ENCODE measurements at places on chromosomes 4 and X. TPM values are rescaled to one million over a fixed set of nuclear protein-coding genes. Genes with fewer than 3 reads are reported as not detected.

DNA sequence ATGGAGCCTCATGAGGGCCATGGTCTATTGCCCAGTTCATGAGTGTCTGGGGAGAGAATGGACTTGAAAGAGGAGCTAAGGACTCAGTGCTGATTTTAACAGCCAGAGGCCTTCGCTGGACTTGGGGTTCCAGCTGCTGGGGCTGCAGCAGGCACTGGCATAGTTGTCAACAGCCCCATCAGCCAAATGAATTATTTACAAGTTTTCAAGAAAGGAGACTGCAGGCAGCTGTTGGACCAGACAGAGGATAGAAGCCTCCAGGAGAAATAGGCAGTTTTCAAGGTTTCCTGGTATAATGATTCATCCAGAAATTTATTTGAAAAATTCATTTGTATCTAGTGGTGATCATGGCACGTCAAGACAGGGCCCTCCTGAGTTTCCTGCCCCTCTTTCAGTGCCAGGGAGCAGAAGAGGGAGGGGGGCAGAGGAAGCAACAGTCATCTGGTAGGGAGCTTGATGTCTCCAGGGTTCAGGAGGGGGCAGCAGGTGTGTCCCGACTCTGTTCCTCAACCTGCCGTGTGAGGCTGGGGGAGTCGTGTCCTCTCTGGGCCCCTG lies 63.1 kb upstream of the GPR78 start:
- no peak for DNase-seq

DNA sequence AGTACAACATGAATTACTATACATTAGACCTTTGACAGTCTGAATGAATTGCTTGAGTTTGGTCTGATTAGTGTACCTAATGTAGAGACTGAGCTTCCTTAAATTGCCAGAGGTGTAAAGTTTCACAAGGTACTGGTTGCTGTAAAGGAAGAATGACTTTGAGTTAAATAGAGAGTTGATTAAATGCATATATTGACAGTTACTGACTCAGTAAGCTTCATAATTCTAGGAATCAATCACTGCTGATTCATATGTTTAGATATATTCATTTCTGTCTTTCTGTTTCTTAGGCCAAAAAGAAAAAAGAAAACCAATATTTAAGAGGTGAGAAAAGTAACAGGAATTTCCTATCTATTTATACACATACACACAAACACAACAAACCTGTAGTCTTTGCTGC lies 16.2 kb upstream of the ART3 start:
- DNase-seq: no peak

DNA sequence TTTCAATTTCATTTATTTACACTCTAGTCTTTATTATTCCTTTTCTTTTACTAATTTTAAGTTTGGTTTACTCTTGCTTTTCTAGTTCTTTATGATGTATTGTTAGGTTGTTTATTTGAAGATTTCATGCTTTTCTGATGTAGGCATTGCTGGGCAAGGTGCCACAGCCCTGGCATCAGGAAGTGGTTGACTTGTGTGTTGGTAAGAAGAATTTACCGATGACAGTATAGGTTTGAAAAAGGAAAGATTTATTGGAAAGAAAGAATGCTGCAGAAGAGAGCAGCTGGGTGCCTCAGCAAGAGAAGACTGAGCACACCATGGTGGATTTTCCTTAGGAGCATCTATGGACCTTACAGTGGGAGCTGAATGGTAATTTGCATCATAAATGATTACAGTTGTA lies 153.2 kb downstream of the KLF8 start:
- no peak for DNase-seq

DNA sequence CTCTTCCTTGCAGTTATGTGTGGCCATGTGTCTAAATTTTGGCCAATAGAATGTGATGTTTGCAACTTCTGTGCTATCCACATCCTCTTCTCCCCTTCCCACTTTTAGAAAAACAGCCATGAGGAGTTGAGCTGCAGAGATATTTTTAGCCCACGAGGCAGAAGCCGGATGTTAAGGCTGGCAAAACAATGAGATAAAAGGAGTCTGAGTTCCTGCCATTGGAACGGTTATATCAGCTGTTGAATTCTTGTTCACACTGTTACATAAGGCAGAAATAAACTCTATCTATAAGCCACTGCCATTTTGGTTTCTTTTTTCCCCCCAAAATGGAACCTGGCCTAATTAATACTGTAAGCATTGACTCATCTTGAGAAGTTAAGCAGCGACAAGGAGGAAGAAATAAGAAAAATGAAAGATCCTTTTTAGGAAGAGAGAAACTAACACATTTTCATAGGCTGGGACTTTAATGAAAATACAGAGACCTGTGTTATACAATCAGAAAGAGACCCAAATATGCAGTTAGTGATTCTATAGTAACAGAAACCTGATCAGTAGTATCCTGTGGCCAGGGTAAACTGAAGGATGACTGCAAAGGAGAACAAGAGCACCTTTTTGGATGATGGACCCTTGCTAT lies 200.5 kb downstream of the INPP4B start:
- no peak for DNase-seq

GRCh38 chrX:64150775-64151174 lies 54.7 kb downstream of the AMER1 start:
- no peak for DNase-seq

DNA sequence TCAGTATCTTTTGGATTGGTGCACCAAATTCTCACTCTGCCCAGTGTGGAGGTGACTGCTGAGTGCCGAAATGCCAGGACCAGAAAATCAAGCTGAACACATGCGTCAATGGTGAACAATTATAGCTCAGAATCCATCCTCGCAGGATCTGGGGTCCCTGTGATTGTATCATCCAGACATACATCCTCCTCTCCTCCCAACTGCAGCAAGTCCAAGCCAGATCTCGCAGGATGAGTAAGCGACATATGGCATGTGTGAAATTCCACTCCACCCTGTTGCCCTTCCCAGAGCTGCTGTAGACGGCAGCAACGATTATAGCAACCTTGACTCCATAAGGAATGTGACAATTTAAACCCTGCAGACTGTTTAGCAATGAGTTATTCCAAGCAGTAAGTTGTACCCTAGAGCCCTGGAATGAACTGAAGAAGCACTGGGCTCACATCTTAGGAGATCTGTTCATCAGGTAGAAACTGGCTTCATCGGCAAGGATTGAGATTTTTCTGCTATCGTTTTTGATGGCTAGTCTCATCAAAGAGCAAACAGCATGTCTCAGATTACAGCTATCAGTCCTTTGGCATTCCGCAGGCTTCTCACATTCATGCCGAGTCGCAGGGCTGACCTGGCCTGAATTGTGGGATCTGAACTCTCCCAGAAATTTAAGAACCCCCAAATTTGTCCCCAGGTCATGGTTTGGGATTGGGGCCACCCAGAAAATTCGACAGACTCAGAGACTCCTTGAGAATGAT lies 35.5 kb upstream of the SORBS2 start:
- DNase-seq: no peak

DNA sequence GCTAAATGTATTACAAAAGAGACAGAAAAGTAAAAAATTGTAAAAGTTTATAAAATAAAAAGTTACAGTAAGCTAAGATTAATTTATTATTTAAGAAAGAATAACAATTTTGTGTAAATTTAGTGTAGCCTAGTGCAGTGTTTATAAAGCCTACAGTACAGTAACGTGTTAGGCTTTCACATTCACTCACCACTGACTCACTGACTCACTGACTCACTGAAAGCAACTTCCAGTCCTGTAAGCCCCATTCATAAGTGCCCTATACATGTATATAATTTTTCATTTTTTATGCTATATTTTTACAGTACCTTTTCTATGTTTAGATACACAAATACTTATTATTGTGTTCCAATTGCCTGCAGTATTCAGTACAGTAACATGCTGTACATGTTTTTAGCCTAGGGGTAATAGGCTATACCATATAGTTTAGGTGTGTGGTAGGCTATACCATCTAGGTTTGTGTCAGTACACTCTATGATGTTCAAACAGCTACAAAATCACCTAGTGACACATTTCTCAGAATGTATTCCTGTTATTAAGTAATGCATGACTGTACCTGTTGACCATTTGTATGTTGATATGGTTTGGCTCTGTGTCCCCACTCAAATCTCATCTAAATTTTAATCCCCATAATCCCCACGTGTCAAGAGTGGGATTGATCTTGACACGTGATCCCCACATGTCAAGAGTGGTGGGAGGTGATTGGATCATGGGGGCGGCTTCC lies 57.9 kb downstream of the CFAP299 start:
- no peak for DNase-seq

DNA sequence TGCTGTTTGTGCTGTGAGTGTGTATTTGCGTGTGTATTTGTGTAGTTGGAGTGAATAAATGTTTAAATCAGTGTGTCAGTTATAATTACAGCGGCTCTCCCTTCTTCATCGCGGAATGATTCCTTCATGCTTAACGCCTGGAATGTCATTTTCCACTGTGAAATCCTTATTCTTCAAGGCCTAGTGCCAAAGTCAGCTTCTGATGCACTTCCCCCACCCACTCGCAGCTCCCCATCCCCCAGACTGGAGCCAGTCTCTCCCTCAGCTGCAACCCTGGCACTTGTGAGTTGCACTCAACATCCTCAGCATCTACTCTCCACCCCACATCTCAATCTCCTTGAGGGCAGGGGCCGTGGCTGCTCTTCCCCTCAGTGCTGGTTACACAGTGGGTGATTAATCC lies 583.0 kb downstream of the BCOR start:
- no peak for DNase-seq

DIPK2B gene
- not detected for total RNA-seq

POU3F4 gene
- 1.8 TPM for total RNA-seq

EGF gene
- total RNA-seq: not detected
